ENCODE measurements at places on chromosomes 12 and 14.

GRCh38 chr12:19665121-19665900 is 226.0 kb downstream of the AEBP2 start:
- DNase-seq: no peak

- no peak for DNase-seq
Observed at GRCh38 chr14:104301731-104302460, 163.5 kb downstream of the KIF26A start.

DNA sequence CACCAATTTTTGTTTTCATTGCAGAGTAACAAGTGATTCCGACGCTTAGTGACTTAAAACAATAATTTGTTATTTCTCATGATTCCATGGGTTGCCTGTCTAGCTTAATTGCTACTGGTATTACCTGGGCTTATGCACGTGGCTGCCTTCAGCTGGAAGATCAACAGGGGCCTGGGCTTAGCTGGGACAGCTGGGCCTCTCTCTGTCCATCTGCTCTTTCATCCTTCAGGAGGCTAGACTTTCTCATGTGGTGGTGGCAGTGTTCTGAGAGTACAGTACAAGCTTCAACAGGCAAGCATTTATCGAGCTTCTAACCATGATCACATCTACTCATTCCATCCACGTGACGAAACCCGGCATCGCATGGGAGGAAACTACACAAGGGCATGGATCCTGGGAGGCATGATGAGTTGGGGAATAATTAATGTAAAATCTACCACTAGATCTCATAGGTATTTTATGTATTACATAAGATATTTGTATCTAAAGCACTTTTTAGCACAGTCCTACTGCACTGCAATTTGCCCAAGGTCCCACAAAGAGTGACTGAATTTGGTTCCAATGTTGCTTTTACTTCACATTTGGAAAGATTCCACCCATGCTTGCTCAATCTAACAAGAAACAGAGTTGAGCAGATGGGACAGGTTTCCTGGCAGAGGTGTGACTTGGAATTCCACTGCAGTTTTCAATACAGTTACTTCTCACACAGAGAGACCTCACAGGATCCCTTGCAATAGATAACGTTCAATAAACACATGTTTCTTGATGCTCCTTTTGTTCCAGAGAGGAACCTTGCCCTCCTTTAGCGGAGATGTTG is 153.1 kb upstream of the FRMD6 start:
- DNase-seq: no peak

DNA sequence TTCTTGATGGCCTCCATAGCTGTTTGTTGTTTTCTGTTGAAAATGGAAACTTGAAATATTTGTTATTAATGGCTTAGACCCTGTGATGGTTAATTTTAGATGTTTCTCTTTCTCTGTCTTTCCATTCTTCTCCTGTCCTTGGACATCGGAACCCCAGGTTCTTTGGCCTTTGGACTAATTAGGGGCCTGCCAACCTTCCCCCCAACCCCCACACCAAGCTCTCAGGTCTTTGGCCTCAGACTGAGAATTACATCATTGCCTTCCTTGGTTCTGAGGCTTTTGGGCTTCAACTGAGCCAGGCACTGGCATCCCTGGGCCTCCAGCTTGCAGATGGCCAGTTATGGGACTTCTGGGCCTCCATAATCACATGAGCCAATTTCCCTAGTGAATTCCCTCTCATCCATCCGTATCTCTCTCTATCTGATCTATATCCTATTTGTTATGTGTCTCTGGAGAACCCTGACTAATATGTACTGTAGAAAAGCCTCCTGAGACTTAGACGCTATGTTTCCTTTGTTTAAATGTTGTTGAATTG is 71.6 kb downstream of the FGD4 start:
- DNase-seq: no peak

- DNase-seq: no peak
Observed at GRCh38 chr12:48296586-48297282, 54.0 kb downstream of the ZNF641 start.

- DNase-seq: no peak
Observed at GRCh38 chr12:110906083-110906482, 14.3 kb downstream of the MYL2 start.

- peak; percentile 51 for DNase-seq
Observed at GRCh38 chr14:50830932-50831725, at the start of gene NIN. Gene NIN, minus strand, starts transcription at chr14:50831162. Its CDS starts 9,106 bp downstream, at chr14:50822056.

Data from GF-D8 (cell line).